ENCODE measurements at places on chromosomes 7 and 10.

DNA sequence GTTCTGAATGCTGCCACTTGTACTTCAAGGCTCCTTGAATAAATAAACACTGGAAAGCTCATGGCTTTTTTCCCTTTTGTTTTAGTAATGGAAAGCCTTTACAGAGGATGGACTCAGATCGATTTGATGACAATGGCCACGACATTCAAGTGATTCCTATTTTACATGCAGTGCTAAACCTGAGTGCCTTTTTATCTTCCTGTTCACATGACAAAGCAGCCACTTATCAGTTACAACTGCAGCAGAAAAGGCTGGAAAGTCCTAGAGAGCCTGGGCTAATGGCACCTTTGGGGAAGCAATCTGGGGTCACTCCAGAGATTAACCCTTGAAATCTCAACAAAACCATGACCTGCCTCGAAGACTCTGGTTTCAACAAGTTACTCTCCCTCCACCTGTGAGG, 249.0 kb upstream of the AUTS2 start:
- DNase-seq, result no peak

- no peak for DNase-seq
Measured at GRCh38 chr7:111025006-111025405, 65.9 kb upstream of the LRRN3 start.

DNA sequence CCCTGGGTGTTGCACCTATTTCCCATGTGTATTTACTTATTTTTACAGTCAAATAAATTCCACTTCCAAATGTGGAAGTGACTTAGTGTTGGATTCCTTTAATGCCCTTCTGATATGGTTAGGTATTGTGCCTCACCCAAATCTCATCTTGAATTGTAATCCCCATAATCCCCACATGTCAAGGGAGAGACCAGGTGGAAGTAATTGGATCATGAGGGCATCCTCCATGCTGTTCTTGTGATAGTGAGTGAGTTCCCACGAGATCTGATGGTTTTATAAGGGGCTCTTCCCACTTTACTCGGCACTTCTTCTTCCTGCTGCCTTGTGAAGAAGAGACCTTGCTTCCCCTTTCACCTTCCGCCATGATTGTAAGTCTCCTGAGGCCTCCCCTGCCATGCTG, 136.9 kb downstream of the SNX10 start:
- DNase-seq, result no peak

DNA sequence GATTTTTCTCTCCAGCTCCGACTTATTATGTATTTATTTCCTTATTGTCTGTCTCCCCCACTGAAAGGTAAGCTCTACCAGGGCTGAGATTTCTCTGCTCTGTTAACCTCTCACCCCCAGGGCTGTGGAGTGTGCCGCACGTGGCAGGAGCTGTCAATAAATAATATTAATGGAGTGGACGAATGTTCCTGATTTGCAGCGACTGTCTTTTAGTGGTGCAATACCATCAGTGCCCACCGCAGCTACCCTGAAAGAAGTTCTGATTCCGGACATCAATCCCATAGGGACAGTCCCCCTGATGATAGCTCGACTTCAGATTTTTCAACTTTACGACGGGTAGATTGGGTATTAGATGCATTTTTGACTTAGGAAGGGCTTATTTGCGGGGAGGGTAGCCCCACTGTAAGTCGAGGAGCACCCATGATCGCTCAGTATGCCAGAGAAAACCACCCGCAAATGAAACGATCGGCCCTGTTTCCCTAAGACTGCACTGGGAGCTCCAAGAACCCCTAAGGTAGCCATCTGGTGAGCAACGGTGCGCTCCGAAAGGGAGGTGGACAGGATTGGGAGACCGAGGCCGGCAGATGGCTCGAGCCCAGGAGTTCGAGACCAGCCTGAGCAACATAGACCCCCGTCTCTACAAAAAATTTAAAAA, 986 bp upstream of the PPP2R2D start:
- DNase-seq, result no peak

DNA sequence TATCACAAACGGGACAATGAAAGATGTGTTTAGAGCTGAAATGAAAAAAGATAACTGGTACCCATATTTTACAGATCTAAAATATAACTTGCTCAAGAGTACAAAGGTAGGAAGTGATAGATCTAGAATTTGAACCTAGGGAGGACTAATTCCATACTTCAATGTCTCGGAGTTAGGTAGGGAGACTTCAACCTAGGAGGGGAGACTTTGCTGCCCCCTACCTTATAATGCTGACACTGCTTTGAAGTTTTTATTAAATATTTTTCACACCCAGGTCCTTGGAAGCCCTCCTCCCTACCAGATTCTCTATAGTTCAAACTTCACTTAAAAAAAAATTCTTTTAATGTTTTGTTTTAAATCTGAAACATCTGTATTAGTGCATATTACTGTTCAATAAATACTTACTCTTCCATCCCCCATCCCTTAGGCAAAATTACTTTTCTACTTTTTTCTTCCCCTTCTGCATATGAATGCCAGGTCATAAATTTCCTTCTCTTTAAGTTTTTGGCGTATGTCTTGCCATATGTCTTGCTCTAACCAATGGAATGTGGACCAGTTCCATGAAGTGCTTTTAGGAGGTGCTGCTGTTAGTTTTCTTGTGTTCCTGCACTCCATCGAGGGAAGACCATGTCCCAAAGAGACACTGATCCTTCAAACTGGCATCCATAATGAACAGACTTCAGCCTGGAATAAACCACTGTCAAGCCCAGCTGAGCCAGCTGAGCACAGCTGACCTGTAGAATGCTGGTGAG, 57.8 kb downstream of the MICU1 start:
- DNase-seq, result no peak

DNA sequence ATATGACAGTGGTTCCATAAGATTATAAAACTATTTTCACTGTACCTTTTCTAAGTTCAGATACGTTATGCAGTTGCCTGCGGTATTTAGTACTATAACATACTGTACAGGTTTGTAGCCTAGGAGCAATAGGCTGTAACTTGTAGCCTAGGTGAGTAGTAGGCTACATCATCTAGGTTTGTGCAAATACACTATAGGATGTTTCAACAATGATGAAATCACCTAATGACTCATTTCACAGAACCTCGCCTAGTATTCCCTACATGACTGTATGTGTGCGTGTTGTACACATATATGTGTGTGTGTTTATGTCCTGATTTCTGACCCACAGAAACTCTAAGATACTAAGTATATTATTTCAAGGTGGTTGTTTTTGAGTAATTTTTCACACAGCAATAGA, 139.0 kb downstream of the HERPUD2 start:
- DNase-seq, result no peak

- no peak for DNase-seq
Measured at GRCh38 chr7:139813151-139813550, 15.9 kb upstream of the TBXAS1 start.

GRCh38 chr10:49608166-49609005, 1.7 kb upstream of the SLC18A3 start:
- DNase-seq, result no peak

DNA sequence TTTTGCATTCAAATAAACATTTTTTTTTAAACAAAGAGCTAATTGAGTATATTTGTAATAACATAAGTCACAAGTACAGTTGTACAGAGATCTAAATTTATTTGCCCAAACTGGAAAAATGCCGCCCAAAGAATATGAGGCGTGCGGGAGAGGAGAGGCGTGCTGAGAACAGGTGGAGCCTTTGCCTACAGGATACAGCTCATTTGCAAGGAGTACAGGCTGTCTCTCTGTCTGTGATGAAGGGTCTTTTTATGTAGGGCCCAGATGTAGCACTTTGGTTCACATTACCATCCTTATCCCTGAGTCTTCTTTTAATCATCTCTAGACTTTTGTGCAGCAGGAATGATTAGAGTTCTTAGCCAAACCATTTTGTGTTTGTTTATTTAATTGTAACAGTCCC, 58.2 kb downstream of the POU6F2 start:
- no peak for DNase-seq

DNA sequence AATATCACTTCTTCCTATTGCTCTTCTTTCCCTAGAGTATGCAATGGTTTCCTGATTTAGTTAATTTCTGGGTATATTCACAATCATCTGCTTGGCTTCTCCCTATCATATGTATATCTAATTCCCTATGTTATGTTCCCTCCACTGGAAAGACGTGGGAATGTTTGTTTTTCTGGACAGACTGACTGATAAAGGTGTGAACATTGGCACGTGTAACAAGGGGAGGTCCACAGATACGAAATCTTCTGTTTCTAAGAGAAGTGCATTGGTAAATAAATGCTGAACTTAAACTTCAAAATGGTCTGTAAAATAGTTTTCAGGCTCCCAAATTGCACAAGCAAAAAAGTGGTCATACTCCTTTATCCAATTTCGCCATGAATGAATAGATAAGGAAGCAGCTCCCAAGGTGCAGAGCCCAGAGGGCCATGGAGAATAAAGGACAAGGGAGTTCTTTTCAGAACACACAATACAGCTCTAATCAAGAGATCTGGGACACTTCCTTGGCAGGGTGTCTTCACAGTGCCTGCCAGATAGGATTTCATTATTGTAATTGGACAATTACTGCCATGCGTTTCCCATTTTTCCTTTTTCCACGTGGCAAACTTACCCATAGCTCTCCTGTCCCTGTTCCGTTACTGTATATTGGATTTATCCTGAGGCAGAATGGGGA, 141.9 kb downstream of the RNF133 start:
- DNase-seq, result no peak

DNA sequence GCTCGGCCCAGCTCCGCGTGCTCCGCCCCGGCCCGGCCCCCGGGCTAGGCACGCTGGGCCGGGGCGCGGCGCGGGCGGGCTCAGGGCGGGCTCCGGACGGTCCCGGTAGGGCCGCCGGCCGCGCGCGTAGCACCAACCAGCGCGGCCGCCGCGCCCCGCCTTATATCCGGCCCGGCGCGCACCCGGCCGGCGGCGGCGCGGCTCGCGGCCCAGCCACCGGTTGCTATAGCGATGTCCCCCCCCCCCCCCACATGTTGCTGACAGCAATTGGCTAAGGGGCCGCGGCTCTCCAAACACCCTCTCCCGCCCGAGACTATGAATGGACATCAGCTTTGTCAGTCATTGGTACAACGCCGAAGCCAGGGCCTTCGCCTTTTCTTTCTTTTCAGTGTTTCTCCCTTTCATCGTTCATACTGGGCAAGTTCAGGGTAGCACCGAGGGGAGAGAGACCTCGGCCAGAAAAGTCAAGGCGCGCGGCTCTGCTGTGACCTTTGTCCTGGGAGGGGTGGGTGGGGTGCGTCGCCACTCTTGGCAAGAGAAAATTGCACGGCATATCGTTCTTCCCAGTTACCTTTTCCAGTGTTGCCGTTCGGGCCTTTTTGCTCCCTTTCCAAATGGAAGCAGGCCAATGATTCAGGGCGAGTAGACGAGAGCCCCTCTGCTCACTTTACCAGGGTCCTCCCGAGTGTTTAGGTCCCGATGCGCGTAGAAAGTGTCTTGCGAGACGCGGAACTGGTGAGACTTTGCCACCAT, 354.2 kb downstream of the DNAJB6 start:
- no peak for DNase-seq

GRCh38 chr7:41809116-41809515, 106.2 kb upstream of the INHBA start:
- no peak for DNase-seq

- no peak for DNase-seq
Measured at GRCh38 chr10:73262105-73262730, 9.8 kb upstream of the MRPS16 start.

DNA sequence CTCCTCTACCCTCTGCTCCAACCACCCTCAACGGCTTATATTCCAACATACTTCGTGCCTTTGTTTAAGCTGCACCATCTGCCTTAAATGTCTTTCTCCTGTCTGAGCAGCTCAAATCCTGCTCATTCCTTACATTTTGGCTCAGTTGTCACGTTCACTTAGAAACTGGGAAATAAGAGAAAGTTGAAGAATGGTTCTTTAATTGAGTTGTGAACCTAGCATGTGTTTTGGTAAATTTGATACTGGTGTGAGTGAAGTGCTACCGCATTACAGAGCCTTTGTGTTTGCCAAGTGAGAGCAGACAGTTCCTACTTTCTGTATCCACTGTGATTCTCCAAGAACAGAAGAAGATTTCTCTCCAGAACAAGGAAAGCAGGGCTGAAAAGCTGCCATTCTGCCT, 54.3 kb downstream of the EPDR1 start:
- no peak for DNase-seq

DNA sequence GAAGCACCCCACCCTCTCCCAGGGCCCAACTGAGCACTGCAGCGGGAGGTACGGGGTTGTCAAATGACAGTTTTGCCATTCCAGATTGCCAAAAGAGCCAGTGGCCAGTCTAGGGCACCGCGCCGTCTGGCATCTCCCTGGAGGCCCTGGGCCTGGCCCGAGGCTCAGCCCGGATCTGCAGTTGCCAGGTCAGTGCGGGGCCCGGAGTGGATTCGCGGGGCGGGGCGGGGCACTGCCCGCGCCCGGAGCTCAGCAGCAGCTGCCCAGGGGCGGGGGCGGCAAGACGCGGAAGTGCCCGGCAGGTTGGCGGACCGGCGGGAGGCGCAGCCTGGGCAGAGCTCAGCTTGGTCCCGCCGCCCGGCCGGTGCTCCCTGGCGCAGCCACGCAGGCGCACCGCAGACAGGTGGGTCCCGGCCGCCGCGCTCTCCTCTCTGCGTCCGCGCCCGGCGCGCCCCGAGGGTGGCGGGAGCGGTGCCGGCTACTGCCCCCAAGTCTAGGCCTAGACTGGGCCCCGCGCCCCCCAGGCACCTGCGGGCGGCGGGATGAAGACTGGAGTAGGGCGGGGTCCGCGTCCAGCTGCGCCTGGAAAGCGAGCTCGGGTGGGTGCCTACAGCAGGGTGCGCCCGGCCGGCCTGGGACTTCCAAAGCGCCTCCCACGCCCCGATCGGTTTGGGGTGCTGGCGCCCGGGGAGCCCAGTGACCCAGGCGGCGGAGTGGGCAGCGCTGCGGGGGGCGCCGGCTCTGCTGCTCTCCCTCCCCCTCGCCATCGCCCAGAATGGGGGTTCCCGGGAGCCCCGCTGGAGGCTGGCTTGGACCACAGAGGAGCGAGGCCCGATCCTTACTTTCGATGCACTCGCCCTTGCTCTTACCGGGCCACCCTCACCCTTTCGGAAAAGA, at the start of gene IRF5:
Gene IRF5 (plus strand): TSS at position 281 of the 897 bp plus-strand sequence. CDS start 4,155 bp downstream, outside the sequence.
- no peak for DNase-seq

DNA sequence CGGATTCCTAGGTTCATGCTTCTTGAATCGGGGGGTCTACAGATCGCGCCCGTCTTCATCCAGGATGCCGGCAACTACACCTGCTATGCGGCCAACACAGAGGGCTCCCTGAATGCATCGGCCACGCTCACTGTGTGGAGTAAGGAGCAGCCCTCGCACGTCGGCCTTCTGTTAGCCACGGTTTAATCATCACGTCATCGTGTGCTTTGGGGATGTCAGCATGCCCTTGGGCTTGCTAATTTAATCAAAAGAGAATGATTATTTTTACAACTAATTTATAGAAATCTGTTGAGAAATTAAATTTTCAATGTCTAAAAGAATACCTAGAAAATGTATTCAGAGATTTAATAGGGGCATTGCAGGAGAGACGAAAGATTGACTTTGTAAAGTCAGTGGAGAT, 668.2 kb downstream of the SDK1 start:
- no peak for DNase-seq

- DNase-seq, result no peak
Measured at GRCh38 chr7:93160410-93160809, 12.2 kb upstream of the SAMD9L start.

All from stimulated activated CD8-positive, alpha-beta memory T cell treated with anti-CD3 and anti-CD28 coated beads, Interleukin-15, amount 100 ng/mL, for 4 hours (primary cell).